ENCODE measurements at places on chromosomes 2 and 18. TPM values are rescaled to one million over a fixed set of nuclear protein-coding genes. Genes with fewer than 3 reads are reported as not detected.

The EHD3 gene
- 3.5 TPM for total RNA-seq

The PDE11A gene
- not detected for total RNA-seq

The ANKRD39 gene
- 31.9 TPM for total RNA-seq

The CLEC4F gene
- total RNA-seq, result not detected

The ACADL gene
- not detected for total RNA-seq

- no peaks in the 10 kb centered on the region for H3K4me1 ChIP-seq
- no peak for DNase-seq
- no peaks in the 10 kb centered on the region for H3K36me3 ChIP-seq
- no peak overlapping the region for H3K27ac ChIP-seq
- peaks cover 2% of the 10 kb centered on the region for H3K27me3 ChIP-seq
Observed at GRCh38 chr2:53429901-53430300, 337.7 kb upstream of the CHAC2 start.

- no peaks in the 10 kb centered on the region for H3K36me3 ChIP-seq
- no peak overlapping the region for H3K4me3 ChIP-seq
- H3K27ac ChIP-seq, result no peak overlapping the region
- DNase-seq, result no peak
- H3K27me3 ChIP-seq, result no peaks in the 10 kb centered on the region
Observed at GRCh38 chr18:43992741-43993140, 687.9 kb upstream of the SETBP1 start.

DNA sequence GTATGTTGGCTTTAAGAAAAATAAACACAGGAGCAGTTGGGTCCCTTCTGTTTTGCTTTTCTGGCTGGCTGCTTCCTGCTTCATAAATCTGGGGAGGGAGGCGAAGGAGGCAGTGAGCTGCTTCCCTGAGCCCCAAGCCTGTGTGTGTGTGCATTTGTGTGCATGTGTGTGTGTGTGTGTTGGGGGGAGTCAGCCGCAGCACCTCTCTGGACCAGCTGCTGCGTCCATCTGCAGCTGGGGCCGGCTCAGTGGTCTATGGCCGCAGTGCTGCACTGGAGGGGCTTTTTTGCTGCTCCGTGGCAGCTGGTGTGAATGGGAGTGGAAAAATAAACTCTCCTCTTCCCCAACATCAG is 192.3 kb downstream of the RNF144A start:
- H3K4me1 ChIP-seq, result no peaks in the 10 kb centered on the region
- no peak for DNase-seq
- H3K36me3 ChIP-seq, result no peaks in the 10 kb centered on the region

GRCh38 chr2:69490486-69490885 is 53.3 kb upstream of the NFU1 start:
- H3K4me3 ChIP-seq, result no peak overlapping the region
- peaks cover 14% of the 10 kb centered on the region for H3K4me1 ChIP-seq
- no peaks in the 10 kb centered on the region for H3K27me3 ChIP-seq
- no peak for DNase-seq

- H3K36me3 ChIP-seq, result no peaks in the 10 kb centered on the region
- H3K4me3 ChIP-seq, result no peak overlapping the region
- no peak for DNase-seq
- no peaks in the 10 kb centered on the region for H3K27me3 ChIP-seq
Observed at GRCh38 chr2:206211657-206212255, 52.1 kb downstream of the EEF1B2 start.

DNA sequence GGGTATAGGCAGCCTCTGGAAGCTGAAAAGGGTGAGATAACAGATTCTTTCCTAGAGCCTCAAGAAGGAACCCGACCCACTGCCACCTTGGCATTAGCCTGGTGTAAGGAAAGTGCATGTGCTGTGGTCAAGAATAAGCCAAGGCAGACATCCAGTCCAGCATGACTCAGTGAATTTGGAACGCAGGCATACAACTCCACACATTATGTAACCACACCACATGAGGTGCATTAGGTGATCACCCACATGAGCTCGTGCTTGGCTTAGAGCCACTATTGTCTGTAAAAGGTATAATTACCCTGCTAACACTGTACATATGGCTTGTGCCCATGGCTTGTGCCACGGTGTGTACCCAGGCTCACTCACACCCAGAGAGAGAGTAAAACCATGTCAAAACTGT is 583.7 kb upstream of the HNMT start:
- H3K4me1 ChIP-seq, result no peaks in the 10 kb centered on the region

DNA sequence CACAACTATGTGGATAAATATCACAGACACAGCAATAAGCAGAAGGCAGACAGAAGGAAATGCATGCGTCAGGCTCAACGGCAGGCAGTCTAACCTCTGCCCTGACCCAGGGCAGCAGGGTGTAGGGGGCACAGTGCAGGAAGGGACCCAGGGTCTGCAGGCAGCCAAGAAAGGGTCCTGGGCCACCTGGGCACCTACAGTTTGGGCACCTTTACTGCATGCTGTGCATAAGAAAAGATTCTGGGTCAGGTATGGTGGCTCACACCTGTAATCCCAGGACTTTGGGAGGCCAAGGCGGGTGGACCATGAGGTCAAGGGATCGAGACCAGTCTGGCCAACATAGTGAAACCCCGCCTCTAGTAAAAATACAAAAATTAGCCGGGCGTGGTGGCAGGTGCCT is 17.7 kb downstream of the PASK start:
- no peak overlapping the region for H3K27ac ChIP-seq
- H3K4me1 ChIP-seq, result peaks cover 21% of the 10 kb centered on the region
- H3K27me3 ChIP-seq, result no peaks in the 10 kb centered on the region
- DNase-seq, result no peak

- no peak overlapping the region for H3K4me3 ChIP-seq
- H3K4me1 ChIP-seq, result no peaks in the 10 kb centered on the region
- H3K27me3 ChIP-seq, result no peaks in the 10 kb centered on the region
- no peaks in the 10 kb centered on the region for H3K36me3 ChIP-seq
- DNase-seq, result no peak
Observed at GRCh38 chr2:226638576-226638975, 161.0 kb downstream of the IRS1 start.

GRCh38 chr2:106882673-106883072 is 3.3 kb downstream of the ST6GAL2 start:
- no peaks in the 10 kb centered on the region for H3K36me3 ChIP-seq
- peaks cover 4% of the 10 kb centered on the region for H3K27me3 ChIP-seq
- H3K4me1 ChIP-seq, result no peaks in the 10 kb centered on the region
- no peak overlapping the region for H3K4me3 ChIP-seq

DNA sequence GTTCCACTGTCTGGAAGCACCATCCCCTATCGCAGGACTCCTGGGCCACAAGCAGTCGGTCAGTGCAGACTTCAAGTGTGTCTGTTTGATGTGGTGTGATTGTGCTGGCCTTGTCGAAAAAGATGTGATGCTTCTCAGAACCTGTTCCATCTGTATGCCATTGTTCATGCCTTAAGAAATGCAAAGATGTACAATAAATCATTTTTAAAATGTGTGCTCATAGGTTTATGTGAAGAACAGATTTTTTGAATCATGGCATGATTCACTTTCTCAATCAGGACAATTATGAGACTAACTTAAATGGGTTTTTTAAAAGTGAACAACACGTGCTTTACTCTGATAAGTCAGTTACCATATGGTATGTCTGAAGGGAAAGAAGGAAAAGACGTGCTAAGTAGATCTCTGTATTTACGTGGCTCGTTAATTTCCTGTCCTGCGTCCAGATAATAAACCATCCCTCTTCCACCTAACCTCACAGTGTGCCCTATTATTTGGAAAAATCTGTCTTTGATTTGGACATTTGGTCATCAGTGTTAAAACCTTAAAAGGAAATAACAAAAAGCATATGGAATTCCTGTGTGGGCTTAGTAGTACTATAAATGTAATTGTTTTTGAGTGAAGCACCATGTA is 54.9 kb downstream of the PRKRA start:
- H3K4me3 ChIP-seq, result no peak overlapping the region
- H3K27me3 ChIP-seq, result peaks cover 8% of the 10 kb centered on the region
- no peak for DNase-seq
- H3K27ac ChIP-seq, result no peak overlapping the region
- H3K4me1 ChIP-seq, result no peaks in the 10 kb centered on the region

- DNase-seq, result no peak
- H3K36me3 ChIP-seq, result no peaks in the 10 kb centered on the region
Observed at GRCh38 chr18:75297731-75298130, 87.1 kb downstream of the TSHZ1 start.

All from CD4-positive, CD25-positive, alpha-beta regulatory T cell (primary cell).